ENCODE measurements at places on chromosomes 16 and 17. TPM values are rescaled to one million over a fixed set of nuclear protein-coding genes. Genes with fewer than 3 reads are reported as not detected.
A peak's percentile ranks its signal among the peaks of the same experiment; 100 is the strongest.

DNA sequence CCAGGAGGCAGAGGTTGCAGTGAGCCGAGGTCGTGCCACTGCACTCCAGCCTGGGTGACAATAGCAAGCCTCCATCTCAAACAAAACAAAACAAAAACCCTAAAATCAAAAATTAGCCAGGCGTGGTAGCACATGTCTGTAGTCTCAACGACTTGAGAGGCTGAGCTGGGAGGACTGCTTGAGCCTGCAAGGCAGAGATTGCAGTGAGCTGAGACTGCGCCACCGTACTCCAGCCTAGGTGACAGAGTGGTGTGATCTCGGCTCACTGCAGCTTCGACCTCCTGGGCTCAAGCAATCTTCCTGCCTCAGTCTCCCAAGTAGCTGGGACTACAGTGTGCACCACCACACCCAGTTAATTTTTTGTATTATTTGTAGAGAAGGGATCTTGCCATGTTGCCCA is 87.6 kb downstream of the MYH11 start:
- DNase-seq = no peak

Gene IGFALS
- polyA plus RNA-seq = 0.40 TPM

DNA sequence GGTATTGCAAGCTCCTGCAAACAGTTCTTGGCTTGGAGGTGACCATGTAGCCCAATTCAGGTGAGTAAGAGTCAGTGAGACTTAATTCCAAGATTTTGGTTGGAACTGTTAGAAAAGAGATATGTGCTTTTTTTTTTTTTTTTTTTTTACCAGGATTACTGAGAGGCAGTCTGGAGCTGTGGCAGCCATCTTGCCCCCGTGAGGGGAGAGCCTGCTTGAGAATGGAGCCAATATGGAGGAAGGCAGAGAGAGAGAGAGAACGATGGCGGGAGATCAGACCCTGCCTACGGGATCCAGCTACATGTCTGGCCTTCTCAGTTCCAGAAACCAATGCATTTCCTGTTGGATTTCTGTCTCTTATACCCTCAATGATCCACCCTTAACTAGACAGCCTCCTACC is 97.8 kb downstream of the MYH11 start:
- DNase-seq = no peak

Gene ITGB3
- polyA plus RNA-seq = not detected

Gene CDH13
- polyA plus RNA-seq = not detected

GRCh38 chr16:75318737-75319136 is 67.3 kb upstream of the BCAR1 start:
- DNase-seq = no peak

- DNase-seq = no peak
Measured at GRCh38 chr17:81599719-81600486, 37.0 kb downstream of the NPLOC4 start.

Gene CCL1
- not detected for polyA plus RNA-seq

Gene LGALS9B
- polyA plus RNA-seq = not detected

DNA sequence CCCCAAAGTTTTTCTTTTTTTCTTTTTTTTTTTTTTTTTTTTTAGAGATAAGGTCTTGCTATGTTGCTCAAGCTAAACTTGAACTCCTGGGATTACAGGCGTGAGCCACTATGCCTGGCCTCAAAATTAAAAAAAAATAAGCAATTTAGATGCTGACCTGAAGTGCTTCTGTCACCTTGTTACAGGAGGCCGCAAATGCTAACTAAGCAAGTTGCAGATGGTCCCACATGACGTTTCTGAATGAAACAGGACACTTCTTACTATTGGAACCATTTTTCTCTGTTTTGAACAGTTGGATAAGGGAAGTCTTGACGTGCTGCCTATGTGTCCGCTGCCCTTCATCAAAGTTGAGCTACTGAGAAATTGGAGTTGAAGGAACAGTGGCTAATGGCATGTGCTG is 8.8 kb downstream of the ANKRD40CL start:
- no peak for DNase-seq

Gene ZPBP2
- not detected for polyA plus RNA-seq

DNA sequence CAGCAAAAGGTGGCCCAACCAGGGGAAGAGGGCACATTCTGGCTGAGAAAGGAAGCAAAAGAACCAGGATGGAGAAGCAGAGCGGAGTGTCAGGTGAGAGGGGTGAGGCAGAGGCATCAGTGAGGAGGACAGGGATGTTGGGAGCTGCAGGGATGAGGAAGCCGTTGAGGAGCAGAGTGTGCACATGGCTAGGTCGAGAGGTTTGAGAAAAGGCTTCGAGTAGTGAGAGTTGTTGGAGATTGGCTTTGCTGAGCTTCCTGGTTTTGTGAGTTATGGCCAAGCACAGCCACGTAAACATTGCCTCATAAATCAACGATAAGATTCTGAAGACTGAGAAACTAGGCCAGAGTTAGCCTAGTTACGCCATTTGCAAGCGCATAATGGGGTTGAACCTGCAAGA is 26.9 kb downstream of the DNAH2 start:
- DNase-seq = no peak

- peak; percentile 33 for DNase-seq
Measured at GRCh38 chr16:19601083-19601976, 45.8 kb downstream of the VPS35L start.

Gene ANKRD40CL
- polyA plus RNA-seq = not detected

DNA sequence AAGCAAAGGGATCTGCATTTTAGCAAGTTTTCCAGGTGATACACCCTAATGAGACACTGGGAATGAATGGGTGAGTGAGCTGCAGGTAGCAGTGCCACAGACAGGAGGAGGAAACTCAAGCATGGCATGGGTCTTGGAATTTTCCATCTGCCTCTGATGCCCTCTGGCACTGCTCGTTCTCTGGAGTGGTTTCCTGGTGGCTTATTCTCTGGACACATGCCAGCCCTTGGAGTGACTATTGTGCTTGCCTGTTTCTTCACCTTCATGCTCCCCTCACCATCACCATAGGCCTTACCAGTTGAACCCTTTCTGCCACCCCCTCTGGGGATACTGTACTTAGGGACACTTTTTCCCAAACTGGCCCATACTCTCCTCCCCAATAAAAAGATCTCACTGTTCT is 1.6 kb downstream of the COASY start:
- no peak for DNase-seq
